ENCODE measurements at places on chromosomes 12 and 14.

DNA sequence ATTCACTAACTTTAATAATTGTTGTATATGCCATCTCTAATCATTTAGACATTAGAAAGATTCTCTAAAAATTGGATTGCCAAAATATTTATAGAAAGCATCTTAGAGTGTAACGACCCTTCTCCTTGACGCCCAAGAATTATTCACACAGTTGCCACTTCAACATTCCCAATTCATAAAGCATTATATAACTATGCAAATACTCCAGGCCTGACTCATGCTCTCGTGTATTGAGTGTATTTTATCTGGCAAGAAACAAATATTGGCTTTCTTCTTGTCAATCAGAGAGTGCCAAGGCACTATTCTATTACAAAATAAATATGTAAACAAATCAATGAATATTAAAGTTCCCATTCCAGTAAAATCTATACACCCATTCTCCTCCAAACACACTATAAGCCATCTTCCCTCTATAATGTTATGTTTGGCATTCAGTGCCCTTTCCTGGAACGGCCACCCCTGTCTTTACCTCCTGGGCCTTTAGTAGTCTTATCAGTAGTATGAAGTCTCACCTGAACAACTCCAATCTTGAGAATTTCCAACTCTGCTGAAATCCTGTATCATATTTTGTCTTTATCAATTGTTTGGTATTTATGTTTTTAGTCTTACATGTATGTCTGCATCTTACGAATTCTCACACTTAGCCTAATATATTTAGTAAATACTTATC is 182.6 kb downstream of the PIK3C2G start:
- DNase-seq = no peak

DNA sequence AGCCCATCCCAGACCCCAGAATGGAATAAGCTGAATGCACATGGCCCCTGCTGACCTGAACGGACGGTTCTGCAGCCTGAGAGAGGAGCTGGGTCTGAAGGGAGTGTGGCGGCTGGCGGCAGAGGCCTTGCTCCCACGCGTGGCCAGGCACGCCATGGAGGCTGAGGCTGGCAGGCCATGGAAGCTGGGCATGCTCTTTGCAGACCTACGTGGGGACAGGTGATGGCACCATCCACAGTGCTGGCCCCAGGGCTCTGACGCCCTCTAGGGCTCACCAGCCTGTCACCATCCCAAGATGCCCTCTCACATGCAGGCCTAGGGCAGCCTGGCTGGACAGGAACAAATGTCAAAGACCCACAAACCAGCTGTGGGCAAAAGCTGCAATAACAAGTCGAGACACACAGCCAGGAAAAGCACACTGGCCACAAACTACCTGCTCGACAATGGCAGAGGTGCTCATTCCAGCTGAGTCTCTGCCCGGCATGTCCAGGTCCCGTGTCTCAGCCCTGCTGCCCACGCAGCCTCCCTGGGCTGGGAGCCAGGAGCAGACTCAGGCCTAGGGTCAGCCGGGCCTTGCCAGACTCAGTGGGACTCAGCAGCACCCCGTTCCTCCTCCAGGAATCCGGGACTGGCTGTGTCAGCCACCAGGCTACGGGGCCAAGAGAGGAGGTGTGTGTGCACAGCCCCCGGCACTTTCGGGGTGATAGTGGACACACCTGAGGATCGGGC is 19.7 kb downstream of the BTBD6 start:
- DNase-seq = no peak

GRCh38 chr12:18522806-18523205 is 215.0 kb downstream of the PLCZ1 start:
- DNase-seq = no peak

GRCh38 chr12:26987634-26988424 is 26.4 kb downstream of the TM7SF3 start:
- no peak for DNase-seq

- no peak for DNase-seq
These were observed 192.4 kb downstream of the FUT8 start for GRCh38 chr14:65604936-65605335.

DNA sequence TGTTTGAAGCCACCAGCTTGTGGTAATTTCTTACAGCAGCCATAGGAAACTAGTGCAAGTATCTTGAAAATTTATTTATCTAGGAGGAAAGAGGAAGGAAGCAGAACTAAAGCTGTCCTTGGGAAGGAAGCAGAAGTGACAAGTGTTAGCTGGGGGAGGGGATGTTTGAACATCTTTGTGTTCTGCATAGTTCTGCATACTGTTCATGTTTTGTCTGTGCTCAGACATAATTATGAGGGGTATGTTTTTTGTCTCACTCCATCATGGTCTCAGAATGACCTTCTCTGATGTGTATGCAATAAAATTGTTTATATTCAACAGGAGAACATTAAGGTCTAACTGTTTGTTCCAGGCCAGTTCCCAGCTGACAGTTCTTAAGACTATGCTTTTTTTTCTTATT is 606.5 kb downstream of the GALC start:
- no peak for DNase-seq

DNA sequence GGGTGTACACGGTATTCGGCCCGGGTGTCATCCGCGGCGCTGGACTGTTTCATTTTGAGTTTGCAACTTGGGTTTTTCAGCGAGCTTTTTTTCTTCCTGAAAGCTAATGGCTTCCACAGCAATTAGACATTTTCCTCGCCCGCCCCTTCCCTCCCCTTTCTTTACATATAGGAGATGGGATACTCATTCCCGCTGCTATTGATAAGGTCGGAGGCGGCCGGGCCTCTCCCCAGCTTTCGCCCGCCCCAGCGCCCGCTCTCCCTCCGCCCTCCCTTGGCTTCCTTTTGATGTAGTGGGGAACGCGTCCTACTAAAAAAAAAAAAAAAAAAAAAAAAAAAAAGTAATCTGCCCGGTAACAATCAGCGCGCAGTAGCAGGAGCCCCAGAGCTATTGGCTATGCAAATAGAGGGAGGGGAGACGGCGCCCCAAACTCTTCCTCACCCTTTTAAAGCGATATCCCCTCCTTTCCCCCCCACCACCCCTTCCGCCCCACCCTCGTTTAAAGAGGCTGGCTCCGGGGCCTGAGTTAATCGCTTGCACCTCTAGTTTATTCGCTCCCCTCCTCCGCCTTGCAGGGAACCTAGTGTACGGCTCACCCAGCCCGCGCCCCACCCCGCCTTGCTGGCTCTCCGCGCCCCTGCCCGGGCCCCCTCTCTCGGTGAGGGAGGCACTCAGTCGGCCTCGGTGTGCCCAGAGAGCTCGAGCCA is 1.7 kb upstream of the CCND2 start:
- peak; percentile 72 for DNase-seq

GRCh38 chr12:108016022-108016564 is 113.0 kb upstream of the WSCD2 start:
- DNase-seq = no peak

DNA sequence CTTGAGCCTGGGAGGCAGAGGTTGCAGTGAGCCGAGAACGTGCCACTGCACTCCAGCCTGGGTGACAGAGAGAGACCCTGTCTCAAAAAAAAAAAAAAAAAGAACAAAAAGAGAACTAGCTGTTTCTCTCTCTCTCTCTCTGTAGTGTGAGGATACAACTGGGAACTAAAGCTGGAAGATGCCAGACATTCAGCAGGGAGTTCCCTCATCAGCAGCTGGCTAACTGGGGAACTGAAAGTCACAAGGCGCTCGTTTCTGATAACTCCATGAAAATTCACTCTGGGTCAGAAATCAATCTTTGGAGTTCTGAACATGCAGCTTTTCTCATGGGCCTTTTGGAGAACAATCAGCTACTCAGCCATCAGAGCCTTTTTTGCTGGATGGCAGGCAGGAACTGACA is 43.5 kb upstream of the MAP1LC3B2 start:
- no peak for DNase-seq
